Activated CD8-positive, alpha-beta memory T cell treated with anti-CD3 and anti-CD28 coated beads for 24 hours (primary cell): ENCODE measurements at places on chromosomes 3 and 15.

DNA sequence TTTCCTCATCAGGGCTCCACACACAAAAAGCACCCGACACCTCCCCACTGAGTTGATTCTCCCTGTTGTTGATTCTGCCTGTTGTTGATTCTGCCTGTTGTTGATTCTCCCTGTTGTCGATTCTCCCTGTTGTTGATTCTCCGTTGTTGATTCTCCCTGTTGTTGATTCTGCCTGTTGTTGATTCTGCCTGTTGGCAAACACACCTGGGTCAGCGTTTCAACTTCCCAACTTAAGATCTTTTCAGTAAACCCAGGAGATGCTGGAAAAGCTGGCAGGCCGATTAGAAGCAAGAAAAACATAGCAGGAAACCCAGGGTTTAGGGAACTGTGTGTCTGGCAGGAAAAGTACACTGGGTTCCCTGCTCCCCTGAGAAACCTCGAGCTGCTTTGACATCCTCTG lies 47.9 kb downstream of the TNK2 start:
- no peak for DNase-seq

DNA sequence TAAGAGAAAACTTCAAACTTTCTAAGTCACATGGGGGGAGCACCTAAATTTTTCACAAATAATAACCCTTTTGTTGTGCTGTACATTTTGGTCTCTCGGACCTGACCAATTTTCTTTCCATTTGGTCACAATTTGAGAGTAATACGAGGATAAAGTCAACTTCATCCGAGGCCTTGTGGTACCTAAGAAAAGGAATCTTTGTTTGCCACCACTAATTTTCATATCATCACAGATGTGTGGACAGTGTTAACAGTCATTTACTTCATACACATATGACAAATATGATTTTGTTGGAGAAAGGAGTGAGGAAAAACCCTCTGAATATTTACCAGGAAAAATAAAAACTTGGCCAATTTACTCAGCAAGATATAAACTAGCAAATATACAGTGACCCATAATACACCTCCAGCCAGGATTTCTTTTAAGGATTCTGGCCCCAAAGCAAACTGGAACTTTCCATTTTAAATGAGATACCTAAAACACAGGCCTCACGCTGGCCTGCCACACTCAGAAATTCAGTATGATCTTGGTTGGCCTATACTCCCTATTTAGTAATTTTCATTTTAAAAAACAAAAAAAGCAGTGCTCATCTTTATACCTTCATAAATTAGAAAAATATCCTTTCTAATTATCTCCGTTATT lies 40.7 kb downstream of the VGLL4 start:
- no peak for DNase-seq

GRCh38 chr15:66961901-66962300 lies 103.5 kb upstream of the SMAD3 start:
- no peak for DNase-seq

GRCh38 chr3:143855183-143855582 lies 6.9 kb upstream of the SLC9A9 start:
- no peak for DNase-seq
